ENCODE measurements at places on chromosomes 4 and X.

DNA sequence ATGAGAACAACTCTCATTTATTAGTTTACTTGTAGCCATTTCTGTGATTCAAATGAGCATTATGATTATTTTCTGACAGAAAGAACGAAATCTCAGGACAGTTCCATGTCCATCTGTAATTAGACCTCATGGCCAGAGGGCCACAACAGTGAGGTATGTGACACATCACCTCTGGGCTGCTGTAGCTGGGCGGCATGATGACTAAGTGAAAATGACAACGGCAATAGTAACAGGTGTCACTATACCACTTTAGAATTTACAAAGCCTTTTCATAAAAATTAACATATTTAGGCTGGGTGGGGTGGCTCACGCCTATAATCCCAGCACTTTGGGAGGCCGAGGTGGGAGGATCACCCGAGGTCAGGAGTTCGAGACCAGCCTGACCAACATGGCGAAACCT lies 252.6 kb downstream of the CBR4 start:
- no peak for DNase-seq

- DNase-seq = no peak
Observed at GRCh38 chrX:98607739-98608138, 1724.0 kb downstream of the RPA4 start.

DNA sequence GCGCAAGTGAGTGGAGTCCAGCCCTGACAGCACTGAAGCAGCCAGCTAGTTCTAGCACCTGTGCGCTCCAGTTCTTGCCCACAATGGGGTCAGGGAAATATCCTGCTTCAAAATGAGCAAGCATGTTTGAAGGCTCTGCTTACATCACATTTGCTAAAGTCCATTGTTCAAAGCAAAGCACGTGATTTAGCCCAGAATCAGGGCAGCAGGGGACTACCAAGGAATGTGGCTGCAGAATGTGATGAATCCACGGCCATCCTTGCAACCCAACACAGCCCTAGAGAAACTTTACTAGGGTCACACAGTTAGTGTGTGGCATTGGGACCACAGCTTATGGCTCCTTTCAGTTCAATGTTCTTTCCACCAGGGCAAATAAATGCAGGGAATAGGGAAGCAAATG lies 47.3 kb upstream of the SMIM31 start:
- no peak for DNase-seq

DNA sequence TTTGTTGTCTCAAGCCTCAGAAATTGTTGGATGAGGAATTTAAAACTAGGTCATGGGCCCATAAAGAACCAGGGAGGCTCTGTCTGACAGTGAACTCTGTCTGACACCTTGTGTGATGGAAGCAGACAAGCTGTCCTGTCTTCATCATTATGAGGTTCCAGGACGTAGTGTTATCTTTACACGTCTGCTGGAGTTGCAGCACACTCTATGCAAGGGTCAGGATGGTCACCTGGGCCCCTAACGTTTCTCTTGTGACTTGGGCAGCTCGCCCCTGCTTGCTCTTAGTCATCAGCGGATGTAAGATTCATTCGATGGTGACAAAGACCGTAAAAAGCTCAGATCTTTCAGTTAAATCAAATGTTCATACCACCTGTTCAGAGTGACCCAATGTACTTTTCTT lies 92.0 kb upstream of the ADGRG2 start:
- no peak for DNase-seq

GRCh38 chrX:150099316-150099715 lies 161.0 kb upstream of the EOLA2 start:
- no peak for DNase-seq

DNA sequence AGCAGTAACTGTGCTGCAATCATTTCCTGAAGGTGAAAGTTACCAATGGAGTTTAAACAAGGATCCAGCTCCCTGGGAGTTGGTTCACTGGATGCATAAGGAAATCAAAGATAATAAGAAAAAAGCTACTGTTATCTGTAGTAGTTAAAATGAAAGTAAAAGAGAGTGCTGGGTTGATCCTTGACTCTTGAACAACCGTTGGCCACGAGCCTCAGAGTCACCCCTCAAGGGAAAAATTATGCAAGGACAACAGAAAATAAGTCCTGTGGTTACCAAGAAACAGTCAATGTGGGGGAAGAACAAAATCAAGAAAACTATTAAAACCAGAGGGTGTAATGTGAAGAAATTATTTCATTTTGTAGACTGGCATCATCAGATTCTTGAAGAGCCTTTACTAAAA lies 49.7 kb upstream of the DDIT4L start:
- DNase-seq = peak; percentile 1

GRCh38 chr4:70676554-70677090 lies 10.3 kb upstream of the JCHAIN start:
- no peak for DNase-seq

GRCh38 chr4:25088093-25088952 lies 57.6 kb upstream of the LGI2 start:
- peak; percentile 6 for DNase-seq

Data from activated CD4-positive, alpha-beta T cell treated with anti-CD3 and anti-CD28 coated beads, Interleukin-2, Interleukin-6, amounts not matched to agents 100 ng/mL and 50 ng/mL, durations not matched to agents 16 hours and 8 hours (primary cell).